Glomerular endothelial cell (primary cell): ENCODE measurements at places on chromosomes 2 and 18. TPM values are rescaled to one million over a fixed set of nuclear protein-coding genes. Genes with fewer than 3 reads are reported as not detected.

GRCh38 chr2:28348149-28348567 lies 44.5 kb upstream of the FOSL2 start:
- DNase-seq: no peak

DNA sequence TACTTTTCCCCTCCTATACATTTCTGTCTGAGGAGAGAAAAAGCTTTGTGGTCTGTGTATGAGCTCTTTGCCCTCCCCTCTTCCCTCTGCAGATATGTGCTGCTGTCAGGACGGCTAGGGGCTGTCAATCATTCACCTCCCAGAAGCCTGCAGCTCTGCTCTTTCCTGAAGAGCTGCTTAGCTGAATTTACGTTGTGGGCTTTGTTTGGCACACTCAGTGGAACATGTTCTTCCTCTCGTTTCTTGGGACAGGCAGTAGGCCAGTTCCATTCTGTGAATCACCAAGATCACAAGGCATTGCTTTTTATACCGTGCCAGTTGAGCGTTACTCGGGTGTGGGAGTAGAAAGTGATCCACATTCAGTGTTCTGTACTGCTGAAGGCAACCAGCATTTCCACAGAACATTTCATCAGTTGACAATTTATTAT lies 136.7 kb downstream of the LAMA3 start:
- no peak for DNase-seq

DNA sequence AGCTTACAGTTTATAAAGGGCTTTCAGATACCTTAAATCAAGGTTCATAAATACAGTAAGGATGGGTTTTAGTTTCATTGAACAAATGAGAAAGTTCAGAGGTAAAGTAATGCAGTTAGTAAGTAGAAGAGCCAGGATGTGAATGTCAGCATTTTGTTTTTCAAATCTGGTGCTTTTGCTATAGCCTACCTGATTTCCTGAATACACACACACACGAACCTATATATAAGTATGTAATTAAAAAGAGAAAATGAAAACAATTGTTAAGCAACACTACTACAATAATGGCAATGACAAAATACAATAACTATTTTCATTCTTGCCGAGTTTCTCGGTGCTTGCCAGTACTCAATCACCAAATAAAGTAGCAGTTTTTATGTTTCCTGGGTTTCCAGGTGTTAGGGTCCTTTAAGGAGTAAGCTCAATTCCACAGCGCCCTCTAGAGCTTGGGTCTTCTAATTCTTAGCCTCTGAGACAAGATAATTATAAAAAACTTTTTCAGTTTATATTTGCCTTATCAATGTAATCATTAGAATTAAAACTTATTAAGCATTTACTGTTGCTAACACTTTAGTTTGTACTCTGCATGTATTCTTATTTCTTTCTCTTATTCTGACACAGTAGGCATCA lies 512.9 kb upstream of the ACVR2A start:
- no peak for DNase-seq

- DNase-seq: no peak
Measured at GRCh38 chr2:151021747-151022452, 239.8 kb downstream of the RBM43 start.

DNA sequence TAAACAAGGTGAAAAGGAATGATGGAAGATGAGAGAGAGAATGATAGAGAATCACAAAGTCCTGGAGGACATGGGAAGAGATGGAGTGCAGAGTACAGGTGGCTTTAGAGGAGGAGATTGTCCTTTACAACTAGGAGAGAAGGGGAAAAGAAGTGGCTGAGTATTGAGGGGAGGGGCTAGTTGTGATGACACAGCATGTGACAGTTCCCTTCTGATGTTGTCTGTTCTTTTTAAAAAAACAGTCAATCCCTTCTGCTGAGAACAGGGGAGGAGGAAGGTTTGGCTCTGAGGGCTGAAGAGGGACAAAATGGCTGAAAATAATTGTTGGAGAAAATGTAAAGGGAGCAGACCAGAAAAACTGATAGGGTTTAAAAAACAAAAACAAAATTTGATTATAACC lies 44.0 kb downstream of the STEAP3 start:
- no peak for DNase-seq

GRCh38 chr18:80238651-80239260 lies 8.6 kb downstream of the PARD6G start:
- DNase-seq: no peak

GRCh38 chr2:231036131-231036530 lies 1.2 kb upstream of the C2orf72 start:
- DNase-seq: no peak

Gene CCDC148
- total RNA-seq: 0.35 and 1.2 TPM in 2 replicates

DNA sequence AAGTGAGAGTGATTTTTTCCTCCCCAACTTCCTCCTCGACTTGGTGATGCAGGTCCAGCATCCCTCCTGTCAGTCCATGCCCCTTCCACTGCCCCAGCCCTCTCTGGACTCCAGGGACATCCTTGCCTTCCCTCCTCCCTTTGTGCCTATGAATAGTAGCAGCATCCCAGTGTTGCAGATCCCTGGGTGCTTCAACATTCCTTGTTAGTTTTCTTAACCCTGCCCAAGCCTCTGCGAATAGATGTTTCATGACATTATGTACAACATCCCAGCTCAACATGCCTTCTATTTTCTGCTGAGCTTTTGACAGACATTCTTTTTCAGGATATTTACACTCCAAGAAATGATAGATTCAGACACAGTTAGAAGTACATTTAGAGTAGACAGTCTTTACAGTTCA lies 35.3 kb upstream of the CCDC150 start:
- DNase-seq: no peak

- no peak for DNase-seq
Measured at GRCh38 chr2:77578354-77578753, 56.2 kb upstream of the LRRTM4 start.

DNA sequence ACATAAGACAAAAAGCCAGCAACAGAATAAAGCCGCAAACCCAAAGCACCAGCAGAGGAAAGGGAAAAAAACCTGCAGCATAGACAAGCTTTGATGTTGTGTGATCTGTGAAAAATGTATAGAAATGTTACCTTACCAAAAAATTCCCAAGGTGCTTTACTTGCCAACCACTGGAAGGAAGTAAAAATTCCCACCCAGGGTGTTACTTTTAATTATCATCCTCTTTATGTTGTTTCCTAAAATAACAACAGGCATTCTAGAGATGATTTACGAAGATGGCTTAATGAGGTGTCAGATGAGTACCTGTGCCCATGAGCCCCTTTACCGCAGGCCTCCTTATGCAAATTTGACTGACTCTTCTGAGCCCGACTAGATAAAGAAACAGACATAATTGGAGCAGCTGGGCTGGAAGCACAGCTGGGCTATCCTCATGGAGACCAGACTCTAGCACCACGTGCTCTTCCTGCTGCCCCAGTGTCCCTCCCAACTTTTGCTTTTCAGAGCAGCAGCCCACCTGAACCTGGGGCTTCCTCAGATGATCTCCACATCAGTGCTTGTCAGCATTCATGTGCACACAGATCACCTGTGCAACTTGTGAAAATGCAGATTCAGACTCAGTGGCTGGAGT lies 41.5 kb downstream of the SRSF7 start:
- DNase-seq: no peak

DNA sequence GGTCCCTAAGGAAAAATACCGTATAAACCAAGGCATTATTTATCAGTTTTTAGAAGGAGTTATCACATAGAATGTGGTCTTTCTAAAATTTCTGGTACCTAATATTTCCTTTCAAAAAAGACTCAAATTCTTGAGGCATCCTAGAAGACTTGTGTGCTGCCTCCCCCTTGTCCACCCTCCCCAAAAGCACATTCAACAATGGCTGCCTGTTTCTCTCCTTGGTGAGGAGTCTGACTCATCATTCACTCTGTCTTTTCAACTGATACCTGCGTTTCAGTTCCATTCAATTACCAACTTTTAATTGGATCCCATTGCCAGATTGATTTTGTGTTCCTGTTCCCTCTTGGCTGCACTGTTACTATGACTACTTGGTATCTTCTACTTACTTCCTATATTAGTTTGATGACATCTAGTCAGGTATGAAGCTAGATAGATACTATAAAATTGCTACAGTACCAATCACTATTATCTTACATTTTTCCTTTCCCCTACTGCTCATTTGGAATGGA lies 72.9 kb downstream of the XRCC5 start:
- no peak for DNase-seq

DNA sequence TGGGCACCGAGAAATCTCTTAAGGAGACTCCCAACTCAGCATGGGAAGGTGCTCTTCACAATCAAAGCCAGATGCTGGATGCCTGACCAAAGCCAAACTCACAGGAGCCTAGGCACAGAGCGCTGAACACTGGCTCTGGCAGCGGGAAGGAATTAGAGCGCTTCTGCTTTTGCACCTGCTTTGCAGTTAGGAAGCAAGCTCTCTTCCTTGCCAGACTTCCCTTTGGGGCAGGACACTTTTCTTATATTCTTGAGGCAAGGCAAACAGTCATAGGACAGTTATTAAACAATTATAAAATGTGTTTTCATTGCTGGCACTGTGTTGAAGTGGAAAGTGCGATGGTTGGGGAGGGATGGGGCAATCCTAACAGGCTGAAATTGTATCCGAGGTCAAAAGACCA lies 79.6 kb upstream of the DNMT3A start:
- no peak for DNase-seq
